Stimulated activated CD4-positive, alpha-beta T cell treated with anti-CD3 and anti-CD28 coated beads, Interleukin-4, amount 100 ng/mL, for 4 hours (primary cell): ENCODE measurements at places on chromosomes 7 and 10.
A peak's percentile ranks its signal among the peaks of the same experiment; 100 is the strongest.

GRCh38 chr10:103241262-103242011, 4.2 kb upstream of the RPEL1 start:
- DNase-seq, result no peak

GRCh38 chr10:16521311-16522016, at the start of gene C1QL3:
TSS of gene C1QL3 (minus strand) at chr10:16521879. CDS start at chr10:16521065, 814 bp downstream.
- peak; percentile 12 for DNase-seq

DNA sequence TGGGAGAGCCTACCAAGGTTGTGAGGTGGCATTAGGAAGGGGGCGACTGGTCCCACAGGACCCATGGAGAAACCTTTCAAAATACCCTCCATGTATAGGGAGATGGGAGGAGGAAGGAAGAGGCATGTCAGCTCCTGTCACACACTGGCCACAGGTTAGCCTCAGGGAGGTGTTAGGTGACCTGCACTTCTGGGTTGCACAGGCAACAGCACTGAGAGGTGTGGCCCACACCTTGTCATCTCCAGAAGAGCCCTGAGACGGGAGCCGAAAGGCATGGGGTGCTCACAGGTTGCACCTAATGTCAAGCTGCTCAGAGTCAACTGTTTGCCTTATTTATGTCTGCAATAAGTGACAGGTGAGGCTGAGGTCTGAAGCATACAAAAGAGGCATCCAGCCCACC, 14.6 kb upstream of the USP6NL start:
- DNase-seq, result no peak

- no peak for DNase-seq
Measured at GRCh38 chr10:59864141-59864962, 42.0 kb downstream of the CCDC6 start.

DNA sequence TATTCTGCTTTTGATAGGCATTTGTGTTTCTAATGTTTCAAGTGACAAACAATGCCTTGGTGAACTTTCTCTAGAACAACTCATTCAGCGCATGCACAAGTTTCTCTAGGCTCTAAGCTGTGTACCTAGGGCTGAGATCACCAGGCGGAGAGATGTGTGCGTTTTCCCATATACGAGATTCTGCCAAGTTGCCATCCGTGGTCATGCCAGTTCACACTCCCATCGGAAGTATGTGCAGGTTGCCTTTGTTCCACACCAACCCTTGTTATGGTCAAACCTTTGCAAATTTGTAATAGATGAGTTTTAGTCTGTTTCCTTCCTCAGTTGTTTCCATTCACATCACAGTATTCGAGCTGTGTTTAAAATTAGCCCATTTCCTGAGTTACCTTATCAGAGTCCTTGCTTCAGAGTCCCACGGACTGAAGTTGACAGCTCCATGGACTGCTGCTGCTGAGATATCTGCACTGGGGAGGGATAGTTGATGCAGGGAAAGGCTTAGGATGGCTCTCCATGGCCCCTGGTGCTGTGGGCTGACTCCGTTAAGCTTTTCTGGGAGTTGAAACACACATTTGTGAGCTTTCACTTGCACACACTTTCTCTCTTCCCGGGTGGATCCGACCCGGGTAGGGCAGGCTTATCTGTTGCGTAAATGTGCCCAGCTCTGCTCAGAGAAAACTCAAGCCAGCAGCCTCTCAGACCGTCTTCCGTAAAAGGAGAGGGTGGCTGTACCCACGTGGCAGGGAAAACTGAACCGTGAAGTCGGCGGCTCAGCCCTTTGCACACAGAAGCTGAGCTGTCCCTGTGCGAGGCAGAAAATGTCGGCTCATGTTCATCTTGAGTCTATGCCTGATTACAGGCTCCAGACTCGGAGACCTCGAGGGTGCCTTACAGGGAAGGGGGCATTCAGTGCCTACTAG, 49.4 kb downstream of the HK1 start:
- peak; percentile 44 for DNase-seq

GRCh38 chr10:77591238-77591880, 46.2 kb downstream of the KCNMA1 start:
- DNase-seq, result no peak

- no peak for DNase-seq
Measured at GRCh38 chr7:15571301-15571878, 9.6 kb upstream of the AGMO start.

- no peak for DNase-seq
Measured at GRCh38 chr7:5711409-5711808, 70.1 kb downstream of the RNF216 start.

- no peak for DNase-seq
Measured at GRCh38 chr7:77877791-77878190, 79.2 kb downstream of the PHTF2 start.

GRCh38 chr10:75235375-75236177, at the start of gene COMTD1:
TSS of gene COMTD1 (minus strand) at chr10:75235957. CDS start at chr10:75235928, 29 bp downstream.
- peak; percentile 94 for DNase-seq

- DNase-seq, result no peak
Measured at GRCh38 chr10:29615195-29615594, 19.6 kb downstream of the SVIL start.

DNA sequence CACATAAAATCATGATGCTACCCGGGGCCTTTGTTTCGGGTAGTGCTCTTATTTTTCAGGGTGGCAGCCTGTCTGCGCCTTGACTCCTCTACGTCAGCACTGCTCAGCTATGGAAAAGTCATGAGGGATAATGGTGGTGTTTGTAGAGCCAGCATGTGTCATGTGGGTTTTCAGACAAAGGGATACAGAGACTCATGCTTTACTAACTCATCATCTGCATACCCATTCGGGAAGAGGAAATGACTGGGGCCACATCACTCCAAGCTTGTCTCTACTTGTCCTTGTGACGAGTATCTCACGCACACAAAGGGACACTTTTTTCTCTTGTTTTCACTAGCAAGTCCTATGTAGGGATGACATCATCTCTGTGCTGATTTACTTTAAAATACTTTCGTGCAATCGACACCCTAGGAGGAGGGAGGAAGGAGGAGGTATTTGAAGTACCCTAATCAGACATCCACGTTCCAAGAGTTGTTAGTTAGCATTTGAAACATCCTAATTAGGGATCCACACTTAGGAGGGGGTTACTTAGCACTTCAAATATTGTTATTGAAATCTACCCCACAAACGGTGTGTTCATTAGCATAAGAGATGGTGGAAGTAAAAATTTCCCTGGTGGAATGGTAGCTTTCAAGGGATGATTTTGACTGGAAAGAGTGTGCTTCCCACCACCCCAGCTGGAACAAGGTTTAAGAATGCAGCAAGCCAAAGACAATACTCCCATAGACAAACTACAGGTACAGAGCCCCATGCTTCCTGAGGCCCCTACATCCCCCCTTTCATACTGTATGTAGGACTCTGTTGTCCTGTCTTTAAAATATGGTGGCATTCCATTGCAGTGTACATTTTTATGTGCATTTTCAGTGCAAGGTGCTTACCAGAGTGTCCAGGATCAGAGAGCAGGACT, 52.0 kb downstream of the THNSL1 start:
- DNase-seq, result no peak

DNA sequence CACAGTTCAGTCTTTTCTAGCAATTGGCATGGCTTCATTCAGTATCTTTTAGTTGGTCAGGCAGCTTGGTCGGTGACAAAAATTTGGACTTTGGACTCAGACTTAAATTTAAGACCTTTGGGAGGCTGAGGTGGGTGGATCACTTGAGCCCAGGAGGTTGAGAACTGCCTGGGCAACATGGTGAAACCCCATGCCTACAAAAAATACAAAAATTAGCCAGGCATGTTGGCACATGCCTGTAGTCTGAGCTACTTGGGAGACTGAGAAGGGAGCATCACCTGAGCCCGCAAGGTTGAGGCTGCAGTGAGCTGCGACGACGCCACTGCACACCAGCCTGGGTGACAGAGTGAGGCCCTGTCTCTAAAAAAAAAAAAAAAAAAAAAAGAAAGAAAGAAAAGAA, 19.5 kb upstream of the ITPRID1 start:
- DNase-seq, result no peak

DNA sequence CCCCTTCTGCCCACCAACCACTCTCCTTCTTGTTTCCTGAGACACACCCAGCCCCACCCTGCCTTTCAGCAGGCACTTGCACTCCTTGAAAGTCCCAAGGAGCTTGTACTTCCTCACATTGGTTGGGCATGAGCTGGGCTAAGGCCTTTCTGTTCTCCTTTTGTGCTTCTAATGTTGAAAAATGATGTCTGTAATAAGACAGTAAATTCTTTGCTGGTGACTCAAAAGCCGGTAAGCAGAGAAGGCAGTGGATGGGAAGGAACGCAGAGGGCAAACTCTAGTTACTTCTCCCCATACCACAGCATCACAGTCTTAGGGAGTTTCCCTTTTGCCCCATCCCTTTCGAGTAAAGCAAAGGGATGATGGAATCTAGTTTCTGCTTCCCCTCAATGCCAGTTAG, 185.6 kb downstream of the PLXNA4 start:
- no peak for DNase-seq

DNA sequence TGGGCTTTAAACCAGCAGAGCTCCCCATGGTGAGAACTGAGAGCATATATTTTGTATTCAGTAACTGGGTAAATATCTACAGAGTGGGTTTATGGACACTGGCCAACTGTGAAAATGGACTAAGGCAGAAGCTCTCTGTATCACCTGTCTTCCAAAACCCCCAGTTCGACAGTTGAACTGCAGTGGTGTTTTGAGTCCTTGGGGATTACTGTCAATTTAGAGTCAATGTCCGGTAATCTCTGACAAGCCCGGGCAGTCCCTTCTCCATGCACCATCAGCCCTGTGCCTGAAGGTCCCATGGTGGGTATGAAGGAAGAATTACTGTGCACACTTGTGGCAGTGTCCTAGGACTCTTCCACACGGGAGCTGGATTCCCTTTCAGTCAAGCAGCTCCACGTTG, 235.0 kb downstream of the CCSER2 start:
- no peak for DNase-seq

- no peak for DNase-seq
Measured at GRCh38 chr7:151210087-151210854, at the start of gene H2BK1. TSS of gene H2BK1 (minus strand) at chr7:151210488. CDS start at chr7:151210318, 170 bp downstream.

DNA sequence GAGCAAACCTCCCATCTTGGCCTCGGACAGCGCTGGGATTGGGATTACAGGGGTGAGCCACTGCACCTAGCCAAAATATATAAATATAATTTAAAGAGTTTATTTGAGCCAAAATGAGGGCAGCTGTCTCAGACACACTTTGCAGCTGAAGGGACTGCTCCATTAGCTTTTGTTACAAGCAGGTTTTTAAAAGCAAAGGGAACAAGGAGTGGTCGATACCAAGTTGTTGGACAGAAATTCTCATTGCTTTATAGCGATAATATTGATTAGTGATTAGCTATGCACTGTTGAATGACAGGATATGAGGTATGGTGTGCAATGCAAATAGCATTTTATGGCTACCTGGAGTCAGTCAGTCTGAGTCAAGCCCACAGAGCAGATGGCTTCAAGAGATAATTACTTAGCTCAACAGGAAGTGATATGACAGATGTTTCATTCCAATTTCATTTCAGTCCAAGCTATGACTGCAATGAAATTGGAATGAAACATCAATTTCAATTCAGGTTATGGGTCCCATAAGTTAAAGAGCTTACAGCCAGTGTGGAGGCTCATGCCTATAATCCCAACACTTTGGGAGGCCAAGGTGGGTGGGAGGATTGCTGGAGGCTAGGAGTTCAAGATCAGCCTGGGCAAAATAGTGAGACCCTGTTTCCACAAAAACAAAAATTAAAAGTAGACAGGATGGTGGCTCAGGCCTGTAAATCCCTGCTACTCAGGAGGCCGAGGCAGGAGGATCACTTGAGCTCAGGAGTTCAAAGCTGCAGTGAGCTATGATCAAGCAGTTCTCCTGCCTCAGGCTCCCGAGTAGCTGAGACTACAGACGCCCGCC, 23.1 kb downstream of the TYW1 start:
- DNase-seq, result no peak

- DNase-seq, result no peak
Measured at GRCh38 chr7:121800916-121801675, 71.9 kb upstream of the PTPRZ1 start.

- DNase-seq, result no peak
Measured at GRCh38 chr7:130393841-130394411, 13.6 kb downstream of the CPA1 start.

GRCh38 chr7:112112822-112113255, 93.4 kb downstream of the DOCK4 start:
- no peak for DNase-seq

GRCh38 chr10:79468015-79468560, 22.7 kb upstream of the ZCCHC24 start:
- DNase-seq, result no peak

- DNase-seq, result no peak
Measured at GRCh38 chr10:110042891-110043290, 35.1 kb downstream of the ADD3 start.

- DNase-seq, result no peak
Measured at GRCh38 chr7:102089175-102090098, 197.2 kb upstream of the SH2B2 start.
